Kasumi-1 (cell line): ENCODE measurements at places on chromosomes 5 and 9.

DNA sequence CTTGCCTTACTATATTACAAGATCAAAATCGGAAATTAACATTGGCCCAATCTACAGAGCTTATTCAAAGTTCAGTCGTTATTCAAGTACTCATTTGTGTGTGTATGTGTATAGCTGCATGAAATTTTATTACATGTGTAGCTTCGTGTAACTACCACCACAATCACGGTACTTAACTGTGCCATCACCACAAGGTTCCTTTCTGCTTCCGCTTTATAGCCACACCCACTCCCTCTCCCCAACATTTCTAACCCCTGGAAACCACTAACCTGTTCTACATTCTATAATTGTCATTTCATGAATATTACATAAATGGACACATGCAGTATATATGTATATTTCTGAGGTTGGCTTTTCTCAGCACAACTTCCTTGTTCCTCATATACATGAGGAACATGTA is 4.0 kb upstream of the TEX48 start:
- no peak for DNase-seq

DNA sequence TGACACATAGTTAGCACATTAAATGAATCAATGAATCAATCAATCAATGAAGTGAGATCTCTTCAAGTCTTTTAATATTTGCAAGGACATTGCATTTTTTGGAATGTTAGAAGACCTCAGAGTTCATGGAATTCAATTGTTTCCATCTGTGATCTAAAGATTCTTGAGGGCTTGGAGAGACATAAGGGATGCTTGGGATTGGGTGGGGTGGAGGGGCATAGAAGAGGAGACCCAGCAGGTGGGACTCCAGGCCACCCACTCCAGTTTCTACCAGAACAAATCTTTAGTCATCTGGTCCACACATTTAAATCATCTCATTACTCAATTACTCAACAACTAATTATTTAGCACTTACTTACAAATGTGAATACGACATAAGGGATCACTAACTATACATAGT is 251.0 kb upstream of the TRIM32 start:
- DNase-seq: no peak

- no peak for DNase-seq
Observed at GRCh38 chr5:118434522-118434921, 553.8 kb downstream of the DTWD2 start.

DNA sequence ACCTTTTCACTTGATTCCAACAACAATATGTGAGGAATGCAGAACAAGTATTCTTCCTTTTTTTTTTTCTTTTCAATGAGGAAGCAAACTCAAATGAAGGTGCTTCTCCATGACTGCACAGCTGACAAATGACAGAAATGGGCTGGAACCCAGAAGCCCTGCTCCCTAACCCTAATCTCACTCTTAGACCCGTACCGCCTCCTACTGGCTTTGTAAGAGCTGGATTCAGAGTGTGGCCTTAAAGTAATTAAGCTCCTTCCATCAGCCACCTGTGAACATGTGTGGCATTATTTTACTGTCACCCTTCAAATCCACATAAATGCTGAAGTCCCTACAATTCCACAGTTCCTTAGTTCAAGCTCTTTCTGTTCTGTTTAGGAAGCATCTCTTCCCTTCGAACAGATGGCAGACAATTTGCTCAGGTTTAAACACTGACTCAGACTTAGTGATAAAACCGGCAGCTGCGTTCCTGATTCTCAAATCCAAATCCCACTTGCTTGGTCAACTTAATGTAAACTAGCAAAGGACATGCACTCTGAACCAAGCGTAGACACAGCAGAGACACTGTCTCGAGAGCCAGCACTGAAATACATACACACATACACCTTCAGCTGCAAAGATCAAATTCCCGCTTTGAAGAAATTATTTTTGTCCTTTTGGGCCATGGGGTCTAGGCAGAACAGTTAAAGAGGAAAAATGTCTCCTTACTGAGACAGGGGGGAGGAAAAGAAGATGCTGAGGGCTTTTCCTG is 316.7 kb upstream of the TLE4 start:
- peak; percentile 12 for DNase-seq

- peak; percentile 57 for DNase-seq
Observed at GRCh38 chr5:41843456-41844370, 26.5 kb downstream of the OXCT1 start.

DNA sequence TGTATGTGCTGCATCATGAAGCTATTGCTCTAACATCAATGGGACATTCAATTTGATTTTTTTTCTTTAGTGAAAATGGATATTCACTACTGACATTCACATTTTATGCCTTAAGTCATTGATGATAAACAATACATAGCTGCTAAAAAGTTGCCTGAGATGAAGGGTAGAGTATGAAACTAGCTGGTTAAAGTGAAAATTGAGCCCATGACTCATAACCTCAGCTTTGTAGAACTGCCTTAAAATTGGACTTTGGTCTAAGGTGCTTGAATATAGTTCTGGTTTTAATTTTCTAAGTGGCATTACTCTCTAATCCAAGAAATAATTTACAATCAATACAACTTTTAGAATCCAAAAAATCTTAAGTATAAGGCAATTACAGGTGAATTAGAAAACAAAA is 740.4 kb upstream of the RIOK2 start:
- DNase-seq: no peak

DNA sequence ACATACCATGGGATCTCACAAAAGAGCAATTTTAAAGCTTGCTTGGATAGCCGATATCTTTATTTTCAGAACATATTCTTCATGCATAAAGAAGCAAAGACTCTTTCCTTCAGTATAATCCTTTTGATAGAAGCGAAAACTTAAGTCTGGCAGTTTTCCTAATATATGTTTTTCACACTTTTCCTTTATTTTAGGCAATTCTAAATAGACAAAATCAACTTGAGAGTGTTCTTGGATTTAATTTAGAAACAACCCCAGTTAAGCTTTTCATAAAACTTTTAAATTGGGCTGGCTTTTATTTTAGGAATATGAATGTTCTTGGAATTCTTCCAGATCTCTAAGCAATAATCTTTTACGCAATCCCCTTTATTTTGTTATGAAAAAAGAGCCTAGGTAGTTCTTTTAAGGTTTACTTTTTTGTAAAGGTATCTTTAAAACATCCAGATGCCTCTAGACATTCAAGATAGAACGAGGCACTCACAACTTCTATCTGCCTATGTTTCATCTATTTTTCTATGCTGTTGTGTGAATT is 51.5 kb upstream of the HSPB3 start:
- DNase-seq: no peak

GRCh38 chr9:21505425-21506179 is 23.5 kb upstream of the IFNE start:
- no peak for DNase-seq

- no peak for DNase-seq
Observed at GRCh38 chr5:139961435-139962157, 81.5 kb downstream of the NRG2 start.

- DNase-seq: no peak
Observed at GRCh38 chr5:6573651-6574101, 59.2 kb downstream of the NSUN2 start.

DNA sequence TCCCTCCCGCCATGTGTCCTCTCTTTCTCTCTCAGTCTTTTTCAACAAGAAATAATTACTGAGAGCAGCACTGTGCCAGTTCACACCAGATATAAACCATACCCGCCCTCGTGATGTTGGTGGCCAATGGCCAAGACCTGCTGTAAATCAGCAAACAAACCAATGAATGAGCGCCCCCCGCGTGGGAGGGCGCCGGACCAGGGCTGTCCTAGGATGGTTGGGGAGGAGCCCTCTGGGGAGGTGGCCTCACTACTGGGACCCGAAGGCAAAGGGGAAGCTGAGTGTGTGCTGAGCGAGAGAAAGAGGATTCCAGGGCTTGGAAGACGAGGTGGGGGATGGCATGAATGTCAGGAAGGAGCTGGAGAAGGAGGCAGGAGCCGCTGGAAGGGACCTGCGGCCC is 51.2 kb upstream of the BARHL1 start:
- DNase-seq: no peak

GRCh38 chr9:131174681-131175239 is 49.4 kb downstream of the NUP214 start:
- no peak for DNase-seq

DNA sequence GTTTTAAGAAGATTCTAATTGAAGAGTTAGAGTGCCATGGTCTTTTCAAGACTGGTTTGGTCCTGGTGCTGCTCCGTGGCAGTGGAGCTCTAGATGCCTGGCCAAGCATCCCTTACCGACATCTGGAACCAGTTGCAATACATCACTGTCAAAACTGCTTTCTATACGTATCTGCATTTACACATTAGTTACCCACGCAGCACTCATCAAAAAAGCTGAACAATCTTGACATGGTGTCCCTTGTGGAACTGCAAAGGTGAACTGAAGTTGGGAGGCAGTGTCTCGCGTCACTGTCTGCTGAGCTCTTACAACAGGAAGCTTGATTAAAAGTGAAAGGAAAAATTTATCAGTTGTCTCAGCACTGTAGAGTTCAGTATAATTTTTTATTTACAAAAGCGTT is 82.6 kb downstream of the PBX3 start:
- DNase-seq: no peak

GRCh38 chr5:67249590-67249895 is 52.9 kb upstream of the CD180 start:
- DNase-seq: no peak
